ENCODE measurements at places on chromosomes 12 and 14.

- no peak for DNase-seq
These were observed 17.2 kb downstream of the RILPL1 start for GRCh38 chr12:123516216-123516780.

DNA sequence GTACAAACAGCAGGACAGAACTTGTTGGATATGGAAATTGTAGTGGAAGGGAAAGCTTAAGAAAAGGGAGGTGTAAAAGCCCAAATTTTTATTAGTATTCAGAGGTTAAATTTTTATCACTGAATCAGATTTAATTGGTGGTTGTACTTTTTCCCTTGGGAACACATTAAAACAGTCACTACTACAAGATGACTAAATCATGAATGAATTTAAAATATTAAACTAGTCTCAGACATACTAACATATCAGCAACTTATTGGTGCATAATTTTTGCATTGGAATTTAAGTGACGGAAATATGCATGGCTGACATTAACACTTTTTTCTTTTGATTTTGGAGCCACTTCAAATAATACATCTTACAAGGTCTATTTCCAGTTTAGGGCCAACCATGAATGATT, 27.6 kb downstream of the SAMD4A start:
- no peak for DNase-seq

DNA sequence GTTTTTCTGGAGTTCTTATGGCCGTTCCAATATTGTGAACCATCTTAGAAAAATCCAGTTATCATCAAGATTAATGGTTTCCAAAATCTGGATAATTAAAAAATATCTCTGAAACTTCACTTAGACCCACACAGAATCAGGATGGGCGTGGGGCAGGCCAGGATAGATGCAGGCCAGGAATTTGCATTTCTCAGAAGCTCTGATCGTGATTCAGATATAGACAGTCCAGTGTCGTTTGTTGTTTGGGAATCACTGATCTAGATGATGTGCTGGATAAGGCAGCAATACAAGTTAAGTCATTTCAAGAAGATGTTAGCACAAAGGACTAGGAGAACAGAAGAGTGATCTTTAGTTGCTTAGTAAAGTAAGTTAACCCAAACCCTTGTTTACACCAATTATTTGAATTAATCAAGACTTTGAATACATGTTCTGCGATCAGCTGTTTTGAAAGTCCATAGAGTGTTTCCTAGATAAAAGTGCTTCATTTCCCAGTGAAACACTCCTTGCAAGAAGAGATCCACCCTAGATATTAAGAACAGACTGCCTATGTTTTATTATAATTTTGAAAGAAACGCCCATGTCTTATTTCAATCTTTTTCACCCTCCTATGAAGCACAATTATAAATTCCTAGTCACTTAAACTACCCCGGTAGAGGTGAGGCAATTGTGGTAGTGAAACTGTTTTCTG, 90.9 kb downstream of the NEDD1 start:
- no peak for DNase-seq

DNA sequence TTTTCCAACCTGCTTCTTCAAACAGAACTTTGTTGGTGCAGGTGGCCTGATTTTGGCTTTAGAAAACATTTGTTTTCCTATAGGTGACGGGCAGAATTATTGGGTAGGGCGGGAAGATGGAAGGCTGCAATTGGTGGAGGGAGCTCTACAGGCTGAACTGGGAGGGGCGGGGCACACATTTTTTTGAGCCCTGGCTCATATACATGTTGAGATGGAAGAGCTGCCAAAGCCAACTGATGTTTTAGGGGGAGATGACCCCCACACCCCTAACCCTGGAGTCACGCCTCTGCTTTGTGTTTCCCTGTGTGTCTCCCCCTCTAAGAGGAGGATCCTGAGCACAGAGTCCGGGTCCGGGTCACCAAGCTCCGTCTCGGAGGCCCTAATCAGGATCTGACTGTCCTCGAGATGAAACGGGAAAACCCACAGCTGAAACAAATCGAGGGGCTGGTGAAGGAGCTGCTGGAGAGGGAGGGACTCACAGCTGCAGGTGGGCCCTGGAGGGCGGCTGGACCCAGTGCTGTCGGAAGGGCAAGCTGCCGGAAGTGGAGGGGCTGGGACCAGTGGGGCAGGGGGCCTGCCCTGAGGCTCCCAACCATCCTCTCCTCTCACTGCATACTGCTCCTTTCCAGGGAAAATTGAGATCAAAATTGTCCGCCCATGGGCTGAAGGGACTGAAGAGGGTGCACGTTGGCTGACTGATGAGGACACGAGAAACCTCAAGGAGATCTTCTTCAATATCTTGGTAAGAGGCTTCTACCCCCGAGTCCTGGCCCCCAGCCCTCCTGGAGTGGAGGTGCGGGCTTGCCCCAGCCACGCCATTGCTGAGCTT, 18.6 kb downstream of the AGAP2 start:
- no peak for DNase-seq

- DNase-seq: no peak
These were observed 20.2 kb downstream of the PRKCH start for GRCh38 chr14:61341275-61342206.

- DNase-seq: no peak
These were observed 114.4 kb downstream of the ZNF664 start for GRCh38 chr12:124087266-124088051.

DNA sequence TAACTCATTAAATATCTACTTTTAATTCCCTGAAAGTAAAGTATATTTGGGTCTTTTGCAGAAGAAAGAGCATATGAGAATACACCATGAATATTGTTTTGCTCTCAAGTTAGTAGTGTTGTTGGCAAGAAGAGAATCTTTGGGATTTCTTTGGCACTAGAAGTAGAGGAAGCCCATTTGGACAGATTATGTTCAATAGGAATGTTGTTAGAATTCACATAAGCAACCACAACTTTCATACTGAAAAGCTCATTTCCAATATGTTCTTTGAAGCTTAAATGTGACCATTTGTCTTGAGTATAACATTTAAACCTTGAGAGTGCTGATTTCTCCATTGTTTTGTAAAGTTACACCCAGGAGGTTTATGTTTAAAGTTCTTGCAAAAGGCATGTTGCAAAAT, 37.6 kb downstream of the PLEKHG7 start:
- DNase-seq: no peak

DNA sequence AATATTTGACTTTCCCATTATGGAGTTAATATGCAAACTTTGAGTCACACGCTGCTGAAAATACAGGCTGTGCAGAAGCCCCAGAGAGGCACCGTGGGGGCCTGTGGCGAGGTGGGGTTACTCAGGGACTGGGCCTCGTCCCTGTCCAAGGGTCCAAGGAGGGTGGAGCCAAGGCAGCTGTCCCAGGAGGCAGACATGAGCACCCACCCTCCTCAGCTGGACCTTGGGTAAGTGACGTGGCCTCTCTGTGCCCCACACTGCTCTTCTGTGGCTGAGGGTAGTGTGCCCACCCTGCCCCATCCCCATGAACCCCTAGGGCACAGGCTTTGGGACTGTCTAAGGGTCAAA, 39.4 kb downstream of the FAM222A start:
- no peak for DNase-seq

DNA sequence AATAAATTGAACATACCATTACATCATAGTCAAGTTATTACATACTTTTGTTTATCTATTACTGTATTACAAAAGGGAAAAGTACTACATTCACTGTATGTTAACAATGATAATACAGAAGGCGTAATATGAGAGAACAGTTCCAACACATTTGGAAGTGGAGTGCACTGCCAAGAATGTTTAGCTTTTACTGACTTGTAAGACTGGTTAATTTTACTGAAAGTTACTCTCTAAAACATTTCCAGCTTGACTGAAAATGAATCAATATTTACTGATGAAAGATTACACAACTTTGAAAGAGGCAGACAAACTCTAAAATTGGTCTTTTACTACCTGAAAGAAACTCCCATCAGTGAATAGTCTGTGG, 728.5 kb downstream of the FSCB start:
- no peak for DNase-seq

DNA sequence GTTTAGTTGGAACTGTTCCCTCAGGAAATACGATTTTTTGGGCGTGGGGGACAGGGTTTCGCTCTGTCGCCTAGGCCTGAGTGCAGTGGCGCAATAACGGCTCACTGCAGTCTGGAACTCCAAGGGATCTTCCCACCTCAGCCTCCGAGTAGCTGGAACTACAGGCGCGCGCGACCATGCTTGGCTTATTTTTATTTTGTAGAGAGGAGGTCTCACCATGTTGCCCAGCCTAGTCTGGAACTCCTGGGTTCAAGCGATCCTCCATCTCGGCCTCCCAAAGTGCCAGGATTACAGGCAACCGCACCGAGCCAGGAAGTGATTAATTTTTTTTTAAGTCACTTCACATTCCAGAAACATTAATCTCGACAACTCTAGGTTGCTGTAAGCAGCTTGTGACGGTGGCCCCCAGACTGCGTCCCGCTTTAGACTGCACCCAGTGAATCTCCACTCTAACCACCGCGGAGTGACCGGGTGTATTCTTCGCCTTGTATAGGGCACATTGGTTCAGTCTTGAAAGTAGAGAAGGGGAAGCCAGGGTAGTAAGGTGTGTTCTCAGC, 830 bp upstream of the MIS18BP1 start:
- no peak for DNase-seq

GRCh38 chr12:75205558-75205957, 4.1 kb downstream of the KCNC2 start:
- no peak for DNase-seq

DNA sequence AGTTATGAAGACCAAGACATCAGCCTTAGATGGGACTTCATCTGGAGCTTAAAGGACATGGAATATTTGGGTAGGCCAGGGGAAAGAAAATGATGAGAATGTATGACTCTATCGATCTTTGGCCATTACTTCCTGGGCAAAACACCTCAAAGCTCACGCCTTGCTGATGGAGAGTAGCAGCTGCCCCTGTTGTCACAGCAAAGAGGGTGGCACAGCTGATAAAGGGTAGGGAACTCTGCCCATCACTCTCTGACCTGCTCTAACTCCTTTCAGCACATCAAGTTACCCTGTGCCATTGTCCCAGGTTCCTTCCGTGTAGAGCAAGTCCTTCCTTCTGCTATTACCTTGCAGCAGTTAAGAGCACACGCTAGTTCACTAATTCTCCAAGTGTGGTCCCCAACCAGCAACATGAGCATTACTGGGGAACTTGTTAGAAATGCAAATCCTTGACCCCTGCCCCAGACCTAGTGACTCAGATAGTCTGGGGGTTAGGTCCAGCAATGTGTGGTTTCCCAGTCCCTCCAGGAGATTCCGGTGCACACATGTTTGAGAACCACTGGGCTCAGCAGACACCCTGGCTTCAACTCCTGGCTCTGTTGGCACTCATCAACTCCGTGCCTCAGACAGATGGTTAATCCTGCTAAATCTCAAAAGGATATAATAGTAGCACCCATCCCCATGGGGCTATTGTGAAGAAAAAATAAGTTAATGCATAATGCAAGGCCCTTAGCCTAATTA, 93.7 kb upstream of the EEA1 start:
- no peak for DNase-seq

GRCh38 chr12:70364695-70365397, 1.2 kb upstream of the KCNMB4 start:
- no peak for DNase-seq

DNA sequence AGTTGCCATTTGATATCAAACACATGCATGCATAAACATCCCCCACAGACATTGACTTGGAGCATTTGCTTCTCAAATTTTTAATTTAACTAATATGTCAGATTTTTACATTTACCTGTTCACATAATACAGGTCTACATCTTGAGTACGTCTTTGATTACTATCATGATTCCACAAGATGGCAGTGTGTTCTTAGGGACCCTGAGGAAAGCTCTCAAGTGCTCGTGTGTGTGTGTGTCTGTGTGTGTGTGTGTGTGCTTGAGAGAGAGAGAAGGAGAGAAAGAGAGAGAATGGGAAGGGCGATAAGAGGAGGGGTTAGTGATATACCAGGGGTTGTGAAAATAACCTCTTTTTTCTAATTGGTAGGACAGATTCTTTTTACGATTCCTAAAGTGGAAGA, 167.1 kb upstream of the OR4E1 start:
- DNase-seq: no peak

GRCh38 chr12:3685830-3686229, 67.1 kb downstream of the CRACR2A start:
- DNase-seq: no peak

GRCh38 chr14:29705801-29706200, 221.8 kb downstream of the PRKD1 start:
- no peak for DNase-seq

Data from activated CD8-positive, alpha-beta memory T cell treated with anti-CD3 and anti-CD28 coated beads for 1 hour (primary cell).